ENCODE measurements at places on chromosomes 7 and 10.

- DNase-seq = no peak
Measured at GRCh38 chr10:132963430-132963960, 21.1 kb upstream of the CFAP46 start.

DNA sequence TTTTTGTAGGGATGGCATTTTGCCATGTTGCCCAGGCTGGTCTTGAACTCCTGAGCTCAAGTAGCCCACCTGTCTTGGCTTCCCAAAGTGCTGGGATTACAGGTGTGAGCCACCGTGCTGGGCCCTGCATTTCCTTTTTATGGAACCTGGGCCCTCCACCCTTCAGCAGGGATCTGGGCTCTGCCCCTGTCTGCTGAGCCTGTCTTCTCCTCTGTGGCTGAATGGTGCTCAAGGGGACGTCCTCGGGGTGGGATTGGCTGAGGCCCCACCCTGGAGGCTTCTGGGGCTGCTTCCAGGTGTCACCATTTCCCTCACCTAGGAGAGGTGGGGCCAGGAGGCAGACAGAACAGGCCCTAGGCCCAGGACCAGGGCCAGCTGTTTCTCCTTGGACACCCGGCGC lies 18.4 kb downstream of the FAM241B start:
- DNase-seq = no peak

DNA sequence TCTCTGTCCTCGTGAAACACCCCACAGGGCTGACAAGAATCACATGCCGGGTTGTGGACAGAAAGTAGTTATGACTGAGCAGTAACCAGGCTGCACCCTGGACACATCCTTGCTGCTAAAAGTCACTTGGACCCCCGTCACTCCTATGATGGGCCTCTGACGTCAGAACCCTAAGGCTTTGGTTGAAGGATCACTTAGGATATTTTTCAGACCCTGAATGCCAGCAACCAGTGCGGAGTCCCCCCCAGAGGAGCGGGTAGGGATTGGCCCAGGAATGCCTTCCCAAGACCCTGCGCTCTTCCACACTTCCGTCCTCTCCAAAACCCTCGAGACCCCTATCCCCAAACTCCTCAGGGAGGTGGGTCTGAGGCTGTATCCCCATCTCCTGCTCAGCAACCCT lies 52.1 kb downstream of the CFAP46 start:
- no peak for DNase-seq

- DNase-seq = no peak
Measured at GRCh38 chr7:113444261-113444660, 325.9 kb upstream of the SMIM30 start.

DNA sequence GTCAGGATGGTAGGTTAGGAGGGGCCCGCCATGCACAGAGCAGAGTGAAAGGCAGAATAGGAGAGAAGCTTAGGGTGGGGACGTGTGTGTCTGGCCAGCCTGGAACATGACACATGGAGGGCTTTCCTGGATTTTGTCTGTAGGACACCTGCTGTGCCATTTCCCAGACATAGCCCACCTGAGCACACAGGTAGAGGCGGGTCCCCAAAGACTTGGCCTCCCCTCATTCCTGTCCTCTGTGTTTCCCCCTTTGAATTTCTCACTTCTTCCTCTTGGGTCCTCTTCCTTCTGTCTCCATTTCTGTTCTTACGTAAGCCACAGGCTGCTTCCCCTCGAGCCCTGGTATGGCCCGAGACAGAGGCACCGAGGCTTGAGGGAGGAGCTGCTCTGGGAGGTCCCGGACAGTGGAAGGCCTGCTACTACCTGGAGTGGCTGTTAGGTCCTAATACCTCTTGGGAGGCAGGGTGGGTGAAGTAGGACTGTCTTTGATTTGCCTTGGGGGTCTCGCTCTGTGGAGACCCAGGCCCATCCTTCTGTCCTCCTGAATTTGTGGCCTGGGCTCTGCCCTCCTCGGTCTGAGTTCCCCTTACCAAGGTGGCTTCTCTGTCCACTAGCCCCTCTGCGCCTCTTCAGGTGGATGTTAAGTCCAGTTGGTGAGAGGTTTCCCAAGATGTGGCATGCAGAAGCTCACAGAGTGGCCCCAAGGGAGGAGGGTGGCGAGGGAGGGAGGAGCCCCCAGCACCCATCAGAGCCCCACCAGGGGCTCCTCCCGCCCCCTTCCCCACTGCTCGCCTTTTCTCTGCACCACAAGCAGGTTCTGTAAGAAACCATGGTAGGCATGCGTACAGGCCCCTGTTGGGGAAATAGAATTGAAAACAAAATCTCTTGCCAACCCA lies 5.5 kb downstream of the ZNF775 start:
- DNase-seq = no peak

DNA sequence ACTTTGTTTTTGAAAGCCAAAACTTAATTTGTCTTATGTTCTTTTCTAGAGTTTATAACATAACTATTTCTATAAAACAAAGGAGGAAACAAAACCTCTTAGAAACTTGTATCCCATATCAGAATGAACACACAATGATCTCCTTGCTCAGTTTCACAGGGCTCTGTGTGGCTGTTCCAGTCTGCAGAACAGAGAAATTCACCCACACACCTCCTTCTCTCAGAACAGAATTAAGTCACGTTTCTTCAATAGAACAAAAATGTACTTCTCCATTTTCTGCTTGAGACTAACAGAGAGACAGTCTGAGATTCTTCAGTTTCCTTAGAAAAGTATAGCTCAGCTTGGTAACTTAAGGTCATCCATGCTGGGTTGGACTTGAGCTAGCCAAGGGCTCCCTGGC lies 15.8 kb upstream of the DOCK1 start:
- no peak for DNase-seq

DNA sequence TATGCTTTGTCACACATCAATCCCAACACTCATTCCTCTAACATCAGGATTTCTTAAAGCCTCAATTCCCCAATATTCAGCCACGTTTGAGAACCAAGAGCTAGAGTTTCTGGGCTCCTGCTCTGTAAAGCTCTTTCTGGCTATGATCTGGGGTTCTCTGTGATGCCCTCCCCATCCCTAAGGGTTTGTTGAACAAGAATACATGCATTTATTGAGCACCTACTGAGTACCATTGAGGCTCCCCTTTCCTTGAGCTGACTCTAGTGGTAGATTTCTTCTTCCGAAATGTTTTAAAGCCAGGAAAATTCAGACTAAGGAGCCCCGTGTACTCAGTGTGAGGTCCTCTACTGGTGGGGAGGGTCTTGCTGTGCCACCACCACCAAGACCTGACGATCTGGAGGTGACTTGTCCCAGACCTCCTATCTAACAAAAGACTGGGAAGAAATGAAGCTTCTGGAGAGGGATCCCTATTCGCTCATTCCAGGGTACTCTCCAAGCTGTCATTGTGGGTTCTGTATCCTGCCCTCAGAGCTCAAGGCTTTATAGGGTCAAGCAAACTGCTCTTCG lies 23.1 kb upstream of the SRGN start:
- no peak for DNase-seq

DNA sequence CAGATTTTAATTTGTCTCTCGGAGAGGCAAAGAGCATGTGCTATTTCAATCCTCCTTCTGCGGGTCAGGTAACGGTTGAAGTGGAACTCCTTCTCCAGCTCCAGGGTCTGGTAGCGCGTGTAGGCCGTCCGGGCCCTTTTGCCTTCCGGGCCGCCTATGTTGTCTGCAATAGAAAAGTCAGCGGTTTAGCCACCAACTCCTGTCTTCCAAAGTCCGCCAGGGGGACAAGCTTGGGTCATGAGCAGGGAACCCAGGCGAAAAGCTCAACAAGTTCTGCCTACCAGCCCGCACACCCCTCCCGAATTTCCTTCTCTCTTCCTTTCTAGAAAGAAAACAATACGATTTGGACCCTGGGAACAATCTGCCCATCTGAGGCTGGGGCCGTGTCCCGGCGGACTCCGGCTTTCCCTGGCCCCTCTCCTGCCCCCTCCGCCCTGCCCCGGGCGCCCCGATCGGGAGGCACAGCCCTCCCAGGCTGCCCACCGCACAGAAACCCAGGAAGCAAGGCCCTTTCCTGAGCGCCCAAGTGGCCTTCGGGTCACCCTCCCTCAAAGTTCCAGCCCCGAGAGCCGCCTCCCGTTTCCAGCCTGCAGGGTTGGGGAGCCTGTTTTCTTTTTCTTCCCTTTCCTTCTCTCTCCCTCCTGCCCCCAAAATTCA lies 1.4 kb downstream of the HOXA5 start:
- DNase-seq = peak; percentile 52

DNA sequence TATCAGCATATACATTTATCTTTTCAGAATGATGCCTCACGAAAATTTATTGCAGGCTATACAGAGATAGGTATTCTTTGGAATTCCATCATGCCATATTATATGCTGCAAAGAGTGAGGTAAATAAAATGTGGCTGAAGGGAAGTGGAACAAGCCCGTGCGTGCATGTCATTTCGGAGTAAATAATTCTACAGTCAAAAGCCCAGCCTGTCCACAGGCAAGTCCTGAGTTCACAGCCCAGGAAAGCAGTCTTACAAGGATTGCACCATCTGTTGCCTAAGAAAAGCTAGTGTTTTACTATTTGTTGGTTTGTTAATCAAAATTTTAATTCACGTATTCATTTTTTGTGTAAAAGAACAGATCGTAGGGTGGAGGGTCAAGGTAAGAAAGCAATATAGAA lies 292.4 kb upstream of the AKR1E2 start:
- DNase-seq = no peak

DNA sequence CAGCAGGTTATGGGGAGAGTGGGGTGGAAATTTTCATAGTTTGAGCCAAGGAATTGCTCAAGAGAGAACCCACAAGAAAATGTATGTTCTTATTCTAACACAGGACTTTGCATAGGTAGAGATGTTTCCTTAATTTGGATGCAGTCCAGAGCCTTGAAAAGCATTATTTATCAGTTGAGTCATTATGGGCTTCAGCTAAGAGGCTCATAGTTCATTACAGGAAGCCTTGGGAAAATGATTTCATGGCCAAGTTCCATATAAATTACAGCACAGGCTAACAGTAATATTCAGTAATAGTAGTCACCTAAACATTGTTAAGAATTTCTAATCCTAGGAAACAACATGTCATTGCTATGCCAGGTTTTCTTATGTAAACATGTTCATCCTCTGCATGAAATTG lies 131.1 kb upstream of the PTPRZ1 start:
- no peak for DNase-seq

- no peak for DNase-seq
Measured at GRCh38 chr7:119988401-119988800, 284.6 kb upstream of the KCND2 start.

DNA sequence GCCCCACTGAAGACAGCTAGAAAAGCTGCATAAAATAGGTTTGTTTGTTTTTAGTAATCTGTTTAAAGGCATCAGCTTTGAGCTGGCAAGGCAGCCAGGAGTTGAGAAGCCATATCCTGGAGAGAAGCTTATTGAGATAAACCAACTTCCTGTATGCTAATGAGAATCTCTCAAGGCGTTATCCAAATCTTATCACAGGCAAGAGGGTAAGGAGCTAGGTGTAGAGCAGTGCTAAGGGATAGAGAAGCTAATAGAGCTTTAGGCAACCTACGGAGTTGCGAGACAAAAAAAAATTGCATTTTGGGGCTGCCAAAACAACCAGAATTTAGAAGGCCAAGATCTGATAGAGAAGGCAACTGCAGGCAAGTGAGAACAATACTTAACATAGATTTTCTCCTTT lies 641.6 kb downstream of the SH2D4B start:
- DNase-seq = no peak

GRCh38 chr7:38822549-38822948 lies 86.4 kb downstream of the VPS41 start:
- no peak for DNase-seq

DNA sequence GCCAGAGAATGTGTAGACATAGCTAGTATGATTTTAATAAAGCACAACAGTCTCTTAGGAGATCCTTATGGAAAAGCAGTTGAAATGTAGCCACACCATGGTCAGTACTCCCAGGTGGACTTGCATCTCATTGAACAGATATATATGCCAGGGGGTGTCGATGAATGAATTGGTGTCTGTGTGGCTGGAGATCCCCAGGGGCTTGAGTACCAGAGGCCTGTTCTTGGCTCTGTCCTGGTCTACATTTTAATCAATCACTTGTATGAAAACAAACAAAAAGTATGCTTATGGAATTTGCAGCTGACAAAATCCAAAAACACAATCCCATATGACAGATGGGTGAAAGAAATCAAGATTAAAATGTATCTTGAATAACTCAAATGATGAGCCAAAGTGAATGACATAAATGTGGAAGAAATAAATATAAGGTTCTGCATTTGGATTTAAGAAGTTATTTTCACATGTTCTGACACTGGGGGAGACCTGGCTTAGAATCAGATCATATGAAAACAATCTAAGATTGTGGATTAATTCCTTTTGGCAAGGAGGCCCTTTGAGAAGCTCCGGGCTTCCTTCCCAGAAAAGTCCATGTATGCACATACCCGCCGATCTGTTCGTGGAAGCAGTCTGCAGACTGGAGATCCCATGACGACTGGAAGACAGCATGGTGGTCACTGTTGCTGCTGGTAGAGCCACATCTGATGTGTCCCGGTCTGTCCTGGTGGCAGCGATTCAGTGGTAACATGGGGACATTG lies 15.6 kb downstream of the CLEC2L start:
- DNase-seq = no peak

- DNase-seq = no peak
Measured at GRCh38 chr10:29150010-29150409, 138.9 kb upstream of the LYZL1 start.

DNA sequence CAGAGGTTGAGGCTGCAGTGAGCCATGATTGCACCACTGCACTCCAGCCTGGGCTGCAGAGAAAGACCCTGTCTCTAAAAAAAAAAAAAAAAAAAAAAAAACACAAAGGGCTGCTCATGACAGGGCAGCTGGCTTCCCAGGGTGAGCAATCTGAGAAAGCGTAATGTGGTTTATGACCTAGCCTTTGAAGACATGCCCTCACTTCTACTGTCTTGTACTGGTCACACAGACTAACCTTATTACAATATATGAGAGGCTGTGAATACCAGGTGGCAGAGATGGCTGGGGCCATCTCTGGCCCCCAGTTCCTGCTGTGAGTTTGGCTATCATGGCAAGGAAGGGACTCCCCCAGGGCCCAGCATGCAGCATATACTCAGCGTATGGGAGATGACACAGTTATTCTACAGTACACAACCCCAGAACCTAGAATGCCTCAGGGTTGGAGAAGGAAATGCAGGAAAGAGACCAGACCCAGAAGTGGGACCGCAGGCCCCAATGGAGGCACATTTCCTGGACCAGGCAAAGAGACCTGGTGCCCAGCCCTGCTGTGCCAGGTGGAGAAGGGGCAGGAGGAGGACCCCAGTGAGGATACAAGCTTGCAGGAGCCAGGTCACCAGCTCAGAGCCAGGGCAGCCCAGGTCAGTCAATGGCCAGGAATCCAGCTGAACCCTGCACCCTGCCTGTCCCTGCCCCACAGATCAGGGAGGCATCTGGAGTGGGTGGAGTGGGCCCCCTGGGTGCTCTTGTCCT lies 26.3 kb downstream of the NPTX2 start:
- DNase-seq = no peak
